ENCODE measurements at places on chromosomes 7 and 10.

DNA sequence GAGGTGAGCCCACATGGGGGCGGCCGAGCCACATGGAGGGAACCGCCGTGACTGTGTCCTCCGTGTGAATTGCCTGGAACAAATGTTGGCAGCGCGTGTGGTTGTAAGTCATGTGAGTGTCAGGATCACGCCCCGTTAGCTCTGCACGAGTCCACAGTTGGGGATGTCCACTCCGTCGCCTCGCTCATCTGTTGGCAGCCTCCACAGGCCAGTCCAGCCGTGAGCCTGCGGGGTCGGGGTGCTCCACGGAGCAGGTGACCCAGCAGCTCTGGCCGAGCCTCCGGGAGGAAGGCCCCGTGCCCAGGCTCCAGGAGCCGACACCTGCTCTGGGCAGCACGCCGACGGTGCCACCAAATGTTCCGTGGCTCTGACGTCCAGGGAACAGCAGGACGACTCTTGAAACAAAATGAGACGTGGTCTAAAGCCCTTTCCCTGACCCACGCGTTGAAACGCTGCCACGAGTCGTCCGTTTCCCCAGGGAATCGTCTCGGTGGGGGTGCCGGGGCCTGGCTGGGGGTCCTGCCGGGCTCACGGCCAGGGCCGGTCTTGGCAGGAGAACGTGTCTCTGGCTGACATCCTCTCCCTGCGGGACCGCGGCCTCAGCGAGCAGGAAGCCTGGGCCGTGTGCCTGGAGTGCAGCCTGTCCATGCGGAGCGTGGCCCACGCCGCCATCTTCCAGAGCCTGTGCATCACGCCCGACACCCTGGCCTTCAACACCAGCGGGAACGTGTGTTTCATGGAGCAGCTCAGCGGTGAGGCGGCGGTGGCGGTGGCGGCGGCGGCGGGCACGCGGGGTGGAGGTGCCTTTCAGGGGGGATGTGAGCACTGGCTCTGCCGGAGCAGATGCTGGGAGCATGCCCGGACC is 7.0 kb downstream of the KNDC1 start:
- no peak for DNase-seq

GRCh38 chr7:100887516-100888290 is 1.8 kb downstream of the UFSP1 start:
- peak; percentile 74 for DNase-seq

GRCh38 chr7:42698600-42699374 is 213.1 kb downstream of the C7orf25 start:
- no peak for DNase-seq

DNA sequence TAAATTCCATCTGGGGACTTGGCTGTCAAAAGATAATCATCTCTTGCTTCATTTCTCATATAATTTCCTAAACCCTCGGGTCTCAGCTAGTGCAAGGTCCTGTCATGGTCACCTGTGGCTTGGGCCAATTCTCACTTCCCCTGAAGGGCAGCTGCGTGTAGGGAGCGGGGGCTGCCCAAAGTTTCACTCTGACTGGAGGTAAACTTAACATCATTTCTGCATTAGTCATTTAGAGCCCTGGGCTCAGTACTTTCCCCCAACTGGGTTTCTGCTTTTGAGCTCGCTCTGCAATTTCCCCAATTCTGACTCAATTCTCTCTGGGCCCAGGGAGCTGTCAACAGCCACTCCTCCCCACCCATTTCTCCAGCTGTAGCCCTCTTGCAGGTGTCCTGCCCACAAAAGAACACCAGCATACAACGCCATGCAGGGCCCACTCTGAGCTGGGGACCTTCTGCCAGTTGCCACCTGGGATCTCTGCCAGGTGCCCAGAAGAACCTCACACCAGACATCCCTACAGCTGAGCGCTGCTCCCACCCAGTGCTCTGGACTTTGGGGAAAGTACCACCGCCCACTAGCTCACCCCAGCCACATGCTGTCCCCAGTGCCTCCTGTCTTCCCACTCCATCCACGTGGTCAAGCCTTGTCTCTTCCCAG is 37.9 kb downstream of the VOPP1 start:
- DNase-seq = peak; percentile 15

DNA sequence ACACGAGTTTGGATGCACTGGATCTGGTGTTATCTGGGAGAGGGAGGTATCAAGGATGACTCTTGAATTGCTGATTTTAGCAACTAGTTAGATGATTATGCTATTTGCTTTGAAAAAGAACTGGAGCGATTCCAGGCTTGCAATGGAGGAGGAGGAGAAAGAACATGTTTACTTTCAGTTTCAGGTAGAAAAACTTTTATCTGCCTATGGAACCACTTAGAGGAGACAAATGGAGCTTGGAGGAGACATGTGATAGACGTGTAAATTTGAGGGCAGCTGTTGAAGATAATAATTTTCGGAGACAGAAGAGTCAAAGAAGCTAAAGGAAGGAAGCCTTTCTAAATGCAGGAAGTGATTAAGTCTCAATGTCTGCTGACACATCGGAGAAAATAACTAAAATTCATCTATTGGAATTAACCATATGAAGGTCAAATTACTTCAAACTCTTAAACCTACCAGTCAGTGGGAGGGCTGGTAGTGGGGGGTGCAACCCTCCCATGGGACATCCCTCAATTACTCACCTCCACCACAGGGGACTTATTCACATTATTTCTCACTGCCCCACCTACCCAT is 56.4 kb upstream of the GNAI1 start:
- no peak for DNase-seq

- no peak for DNase-seq
Measured at GRCh38 chr7:17746020-17746530, 194.2 kb downstream of the SNX13 start.

DNA sequence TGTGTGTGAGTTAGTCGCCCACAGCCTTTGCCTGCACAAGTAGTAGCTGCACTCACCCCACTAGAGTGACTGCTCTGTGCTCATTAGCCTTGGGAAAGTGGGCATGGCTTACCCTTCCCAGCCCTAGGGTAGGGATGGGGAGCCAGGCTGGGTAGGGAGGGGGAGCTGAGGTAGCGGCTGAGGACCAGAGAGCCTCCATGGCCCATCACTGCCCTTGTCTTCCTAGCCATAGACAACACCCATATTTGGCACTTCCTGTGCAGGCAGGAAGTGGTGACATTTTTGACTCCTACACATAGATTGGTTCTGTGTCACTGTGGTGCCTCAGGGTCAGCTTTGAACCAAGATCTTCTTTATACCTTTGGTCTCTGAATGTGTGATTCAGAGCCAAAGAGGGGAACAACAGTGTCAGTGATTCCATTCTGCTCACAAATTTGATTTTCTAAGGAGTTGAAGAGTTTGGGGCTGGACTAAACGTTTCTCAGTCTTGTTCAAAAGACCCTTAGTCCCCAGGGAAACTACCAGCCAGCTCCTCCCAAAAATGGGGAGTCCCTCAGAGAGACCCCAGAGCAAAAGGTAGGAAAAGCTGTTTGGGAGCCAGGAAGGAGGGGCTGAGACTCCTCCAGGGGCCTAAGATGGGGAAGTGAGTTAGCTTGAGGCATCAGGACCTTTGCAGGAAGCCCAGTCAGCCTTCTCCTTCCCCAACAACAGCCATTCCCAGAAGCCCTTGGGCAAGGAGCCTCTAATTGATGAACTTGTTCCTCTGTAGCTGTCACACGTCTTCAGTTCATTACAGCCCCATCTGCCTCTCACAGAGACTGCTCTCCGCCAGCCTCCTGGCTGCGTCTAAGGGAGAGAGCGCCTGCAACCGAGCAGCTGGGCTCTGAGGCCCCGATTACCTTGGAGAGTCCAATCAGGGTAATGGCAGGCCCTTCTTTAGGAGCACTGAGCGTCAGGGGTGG is 135.0 kb downstream of the CDH23 start:
- no peak for DNase-seq

- no peak for DNase-seq
Measured at GRCh38 chr7:41114691-41115090, 588.2 kb downstream of the INHBA start.

DNA sequence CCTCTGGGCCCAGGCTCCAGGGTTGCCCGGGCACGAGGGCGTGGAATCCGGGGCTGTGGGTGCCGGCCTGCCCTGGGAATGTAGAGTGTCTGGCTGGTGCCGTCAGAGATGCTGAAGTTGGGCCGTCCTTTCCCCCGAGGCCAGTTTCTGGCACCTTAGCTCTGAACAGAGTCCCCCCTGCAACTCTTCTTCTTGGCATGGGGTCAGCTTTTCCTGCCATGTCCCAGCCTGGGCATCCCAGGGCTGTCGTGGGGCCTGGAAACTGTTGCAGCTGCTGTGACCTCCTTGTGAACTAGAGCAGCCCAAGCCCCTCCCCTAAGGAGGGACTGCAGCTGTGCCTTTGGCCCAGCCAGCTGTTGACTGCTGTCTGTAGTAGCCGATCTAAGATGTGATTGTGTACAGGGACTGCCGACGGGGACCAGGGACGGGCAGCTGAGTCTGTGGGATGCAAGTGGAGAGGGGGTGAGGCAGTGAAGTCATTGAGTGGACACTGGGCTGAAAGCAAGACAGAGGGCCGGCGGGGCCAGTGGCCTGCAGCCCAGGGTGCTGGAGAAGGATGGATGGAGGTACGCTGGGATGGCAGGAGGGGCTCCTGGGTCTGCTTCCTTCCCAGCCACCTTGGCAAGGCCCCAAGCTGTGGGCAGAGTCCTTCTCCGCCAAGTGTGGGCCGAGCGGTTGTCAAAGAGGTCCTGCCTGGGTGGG is 35.8 kb downstream of the GBX1 start:
- DNase-seq = no peak

DNA sequence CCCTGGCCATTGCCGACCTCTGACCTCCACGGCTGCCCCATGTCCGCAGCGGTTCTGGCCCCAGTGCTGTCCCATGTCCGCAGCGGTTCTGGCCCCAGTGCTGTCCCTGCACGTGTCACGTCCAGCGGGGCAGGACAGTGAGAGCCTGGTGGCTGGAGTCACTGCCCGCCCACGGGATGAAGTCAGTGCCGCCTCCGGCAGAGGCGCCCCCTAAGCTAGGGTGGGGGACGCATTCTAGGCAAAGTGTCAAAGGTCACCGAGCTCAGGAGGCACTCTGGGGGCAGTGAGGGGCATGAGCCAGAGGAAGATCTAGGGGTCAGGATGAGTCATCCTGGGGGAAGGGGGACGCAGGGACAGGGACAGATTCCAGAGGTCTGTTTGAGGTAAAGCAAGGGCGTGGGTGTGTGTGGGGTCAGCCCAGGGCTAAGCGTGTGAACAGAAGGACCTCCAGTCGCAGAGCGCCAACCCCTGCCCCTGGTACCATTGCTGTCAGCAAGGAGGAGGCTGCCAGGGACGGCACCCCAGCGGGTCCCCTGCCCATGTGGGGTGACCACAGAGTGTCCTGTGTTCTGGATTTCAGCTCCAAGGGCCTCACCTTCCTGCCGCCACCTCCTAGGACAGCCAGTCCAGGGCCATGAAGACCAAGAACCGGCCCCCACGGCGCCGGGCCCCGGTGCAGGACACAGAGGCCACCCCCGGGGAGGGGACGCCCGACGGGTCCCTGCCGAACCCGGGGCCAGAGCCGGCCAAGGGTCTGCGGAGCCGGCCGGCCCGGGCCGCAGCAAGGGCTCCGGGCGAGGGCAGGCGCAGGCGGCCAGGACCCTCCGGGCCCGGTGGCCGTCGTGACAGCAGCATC is 665 bp downstream of the BHLHA15 start:
- DNase-seq = no peak

GRCh38 chr7:102230593-102230992 is 56.1 kb upstream of the SH2B2 start:
- DNase-seq = no peak

- DNase-seq = no peak
Measured at GRCh38 chr7:122532406-122533269, 166.3 kb downstream of the RNF133 start.

DNA sequence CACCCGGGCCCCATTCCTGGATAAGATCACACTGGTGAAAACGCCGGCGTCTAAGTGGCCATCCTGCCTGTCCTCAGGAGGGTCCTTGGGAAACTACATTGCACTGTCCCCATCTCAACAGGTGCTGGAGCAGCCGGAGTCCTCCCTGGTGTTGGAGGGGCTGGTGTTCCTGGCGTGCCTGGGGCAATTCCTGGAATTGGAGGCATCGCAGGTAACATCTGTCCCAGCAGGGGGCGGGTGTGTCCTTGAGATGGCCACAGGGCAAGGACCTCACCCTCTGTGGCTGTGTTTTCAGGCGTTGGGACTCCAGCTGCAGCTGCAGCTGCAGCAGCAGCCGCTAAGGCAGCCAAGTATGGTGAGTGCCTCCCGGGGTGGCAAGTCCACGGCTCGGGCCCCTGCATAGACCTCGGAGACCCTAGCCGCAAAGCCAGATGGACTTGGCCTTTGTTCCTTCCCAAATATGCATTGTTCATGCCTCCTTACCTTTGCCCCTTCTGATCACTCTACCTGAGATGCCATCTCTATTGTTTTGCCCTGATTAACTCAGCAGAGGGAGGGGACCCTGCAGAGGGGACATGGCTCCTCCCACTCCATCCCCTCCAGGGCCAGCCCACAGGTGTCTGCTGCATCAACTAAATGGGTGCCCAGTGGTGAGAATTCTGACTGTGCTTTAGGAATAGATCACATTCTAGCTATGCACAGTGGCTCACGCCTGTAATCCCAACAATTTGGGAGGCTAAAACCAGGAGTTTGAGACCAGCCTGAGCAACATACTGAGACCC is 23.8 kb downstream of the ELN start:
- DNase-seq = no peak

DNA sequence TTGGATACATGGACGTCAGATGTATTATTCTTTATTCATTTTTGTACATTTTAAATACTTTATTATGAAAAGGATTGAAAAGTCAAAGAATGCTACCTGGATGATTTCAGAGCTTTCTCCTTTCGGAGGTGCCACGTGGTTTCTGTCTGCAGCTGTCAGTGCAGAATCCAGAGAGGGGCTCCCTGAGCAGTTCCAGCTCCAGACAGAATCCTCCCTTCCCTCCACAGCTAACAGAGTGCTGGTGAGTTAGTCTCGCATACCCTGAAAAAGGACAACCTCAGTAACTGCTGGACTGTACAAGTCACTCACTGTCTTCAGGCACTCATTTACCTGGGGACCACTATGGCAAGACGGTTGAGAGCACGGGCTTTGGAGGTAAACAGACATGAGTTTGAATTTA is 10.9 kb downstream of the DNMBP start:
- DNase-seq = no peak

GRCh38 chr7:142602756-142603155 is 146.5 kb upstream of the PRSS1 start:
- DNase-seq = no peak

GRCh38 chr7:24756545-24757352 is 515 bp downstream of the GSDME start:
- DNase-seq = peak; percentile 8

DNA sequence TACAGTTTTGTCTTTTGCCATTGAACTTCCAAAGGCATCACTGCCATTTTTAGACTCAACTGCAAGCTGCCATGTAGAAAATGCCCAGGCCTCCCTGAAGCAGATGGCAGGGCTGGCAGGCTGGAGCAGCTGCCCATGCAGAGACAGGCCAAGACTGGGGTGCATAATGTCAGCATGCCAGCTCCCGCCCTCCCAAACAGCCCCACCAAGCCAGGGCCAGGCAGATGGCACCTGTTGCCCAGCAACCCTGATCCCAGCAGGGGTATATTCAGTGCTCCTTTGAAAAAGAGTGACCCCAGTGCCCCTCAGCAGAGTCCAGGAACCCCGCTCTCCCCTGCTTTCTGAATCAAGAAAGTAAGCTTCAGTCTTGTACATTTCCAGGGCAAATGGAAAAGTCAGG is 32.6 kb downstream of the VSTM4 start:
- no peak for DNase-seq
